ENCODE measurements at places on chromosomes 3 and 15.

DNA sequence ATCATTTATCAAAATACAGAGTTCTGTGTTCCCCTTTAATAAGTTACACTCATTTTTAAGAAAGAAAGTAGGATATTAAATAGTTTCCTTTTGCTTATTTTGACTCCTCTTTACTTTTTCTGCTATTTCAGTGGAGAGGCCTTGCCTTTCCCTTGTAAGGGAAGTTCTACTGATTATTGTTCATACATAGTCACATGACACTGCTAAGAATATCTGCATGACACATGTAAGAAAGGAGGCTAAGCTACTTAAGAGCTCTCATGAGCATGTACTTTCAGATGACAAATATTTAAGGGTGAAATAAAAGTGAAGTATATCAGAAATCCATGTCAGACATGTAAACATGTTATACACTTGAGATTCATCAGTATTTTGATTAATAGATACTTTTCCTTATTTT is 39.0 kb downstream of the MYRIP start:
- no peak for DNase-seq

GRCh38 chr15:84955089-84955848 is 26.4 kb upstream of the PDE8A start:
- DNase-seq: peak; percentile 19

DNA sequence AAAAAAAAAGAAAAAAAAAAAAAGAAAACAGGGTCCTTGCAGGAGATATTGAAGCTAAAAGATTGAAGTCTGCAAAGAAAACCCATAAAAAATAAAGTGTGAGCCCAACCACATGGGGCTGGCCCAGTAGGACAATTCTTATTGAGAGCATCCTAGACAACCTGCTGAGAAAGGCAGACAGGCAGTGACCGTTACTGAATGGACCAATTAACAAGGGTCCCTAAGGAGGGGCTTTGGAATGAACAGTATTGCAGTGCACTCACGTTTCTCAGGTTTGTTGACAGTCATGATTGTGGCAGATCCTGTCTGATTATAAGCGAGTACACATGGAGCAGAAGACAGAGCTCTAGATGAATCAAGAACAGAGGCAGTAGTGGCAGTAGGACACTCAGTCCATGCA is 168.6 kb downstream of the LSAMP start:
- DNase-seq: no peak

- no peak for DNase-seq
Observed at GRCh38 chr15:88470625-88471372, 3.3 kb downstream of the MRPS11 start.

DNA sequence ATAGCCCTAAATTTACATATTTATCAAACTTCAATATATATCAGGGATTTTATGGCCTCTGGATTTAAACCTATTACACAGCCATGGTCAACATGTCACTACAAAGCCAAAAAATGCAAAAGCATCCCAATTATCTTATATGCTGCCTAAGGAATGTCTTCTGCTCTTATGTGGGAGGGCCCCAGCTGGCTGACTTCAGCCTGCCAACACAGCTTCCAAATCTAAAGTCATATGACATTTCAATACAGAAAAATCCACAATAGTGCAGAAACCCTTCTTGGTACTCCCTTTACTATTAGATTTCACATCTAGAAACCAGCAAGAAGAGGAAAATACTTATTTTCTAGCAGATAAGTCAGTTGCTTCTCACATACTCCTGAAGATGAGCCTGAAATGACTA is 6.4 kb downstream of the PFN2 start:
- no peak for DNase-seq

DNA sequence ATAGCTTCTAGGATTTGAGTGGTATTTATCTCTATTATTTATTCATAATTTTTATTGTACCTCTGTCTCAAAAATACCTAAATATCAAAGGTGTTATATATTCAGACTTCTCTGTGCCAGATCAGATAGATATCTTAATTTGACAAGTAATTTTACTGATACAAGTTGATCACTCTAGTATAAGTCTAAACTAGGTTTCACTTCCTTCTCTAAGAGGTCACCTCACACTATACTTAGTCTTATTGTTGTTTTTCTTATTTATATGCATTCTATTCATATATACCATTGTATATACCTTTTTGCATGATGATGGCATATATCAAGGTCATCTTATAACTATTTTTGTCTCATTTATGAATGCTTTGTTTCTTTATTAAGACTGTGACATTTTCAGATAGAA is 26.4 kb upstream of the HGD start:
- DNase-seq: no peak

DNA sequence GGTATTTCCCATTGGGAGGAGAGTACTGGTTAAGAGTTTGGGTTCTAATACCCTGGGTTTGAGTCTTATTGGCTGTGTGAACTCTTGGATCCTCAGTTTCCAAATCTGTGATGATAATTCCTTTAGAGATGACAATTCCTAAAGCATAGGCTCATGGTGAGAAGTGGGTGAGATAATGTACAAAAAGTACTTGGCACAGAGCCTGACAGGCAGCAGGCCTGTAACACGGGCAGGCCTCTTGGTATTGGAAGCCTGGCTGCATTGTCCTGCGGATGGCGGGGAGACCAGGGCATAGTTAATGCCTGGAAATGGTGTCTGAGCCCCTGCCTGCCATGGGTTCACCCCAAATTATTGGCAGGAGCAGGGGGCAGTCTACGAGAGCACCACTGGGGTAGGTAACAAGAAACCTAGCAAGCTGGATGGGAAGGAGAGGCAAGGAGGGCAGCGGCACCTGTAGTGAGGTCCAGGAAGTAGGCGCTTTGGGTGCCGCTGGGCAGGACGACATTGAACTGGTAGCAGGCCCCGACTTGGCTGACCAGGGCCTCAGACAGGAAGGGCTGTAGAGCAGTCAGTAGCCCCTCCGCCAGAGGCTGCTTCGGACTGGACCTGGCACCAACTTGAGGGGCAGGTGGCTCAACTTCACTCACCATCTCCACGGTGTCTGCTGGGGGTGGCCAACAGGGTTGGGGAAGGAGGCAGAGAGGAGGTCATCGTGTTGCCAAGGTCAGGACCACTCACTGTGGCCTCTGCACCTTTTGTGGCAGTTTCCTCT is 7.7 kb downstream of the STOML1 start:
- DNase-seq: no peak

GRCh38 chr15:40266828-40267304 is 16.0 kb downstream of the ANKRD63 start:
- no peak for DNase-seq

DNA sequence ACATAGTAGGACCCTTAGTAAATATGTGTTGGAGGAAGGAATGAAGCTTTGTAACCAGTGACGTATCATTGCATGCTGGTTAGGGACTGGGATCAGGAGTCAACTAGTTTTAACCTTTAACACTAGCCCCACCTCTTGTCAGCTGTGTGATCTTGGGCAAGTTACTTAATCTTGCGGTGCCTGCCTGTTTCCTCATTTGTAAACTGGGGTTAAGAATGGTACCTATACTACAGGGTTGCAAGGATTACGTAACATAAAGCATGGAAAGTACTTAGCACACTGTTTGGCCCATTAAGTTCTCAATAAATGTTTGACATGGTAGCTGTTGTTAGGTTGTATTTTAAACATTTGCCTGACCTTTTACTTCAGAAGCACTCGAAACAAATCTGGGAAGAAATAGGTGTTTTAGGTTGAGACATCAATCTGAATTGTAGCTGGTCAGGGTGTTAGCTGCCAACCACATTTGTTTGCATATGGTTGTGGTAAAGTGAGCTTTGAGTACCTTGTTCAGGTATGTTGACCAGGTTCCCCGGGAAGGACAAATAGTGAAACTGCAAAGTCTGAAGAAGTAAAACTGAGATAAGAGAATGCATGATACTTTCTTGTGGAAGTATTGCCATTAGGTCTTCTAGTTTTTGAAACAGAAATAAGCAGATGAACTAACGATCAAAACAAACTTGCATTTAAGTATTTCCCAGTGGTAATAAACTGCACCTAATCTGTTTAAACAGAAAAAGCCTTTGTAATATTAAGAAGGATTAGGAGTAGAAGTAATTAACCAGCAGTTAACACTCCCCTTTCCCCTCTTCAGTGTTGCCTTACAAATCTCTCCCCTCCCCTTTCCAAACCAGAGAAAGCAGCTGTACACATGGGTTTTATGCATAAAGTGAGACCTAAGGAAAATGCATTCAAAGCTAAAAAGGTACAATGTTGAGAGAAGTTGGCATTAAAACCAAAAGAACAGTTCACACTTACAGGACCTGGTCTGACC is 25.8 kb upstream of the SCAANT1 start:
- DNase-seq: no peak

GRCh38 chr3:189720736-189721417 is 89.7 kb downstream of the TP63 start:
- DNase-seq: no peak

DNA sequence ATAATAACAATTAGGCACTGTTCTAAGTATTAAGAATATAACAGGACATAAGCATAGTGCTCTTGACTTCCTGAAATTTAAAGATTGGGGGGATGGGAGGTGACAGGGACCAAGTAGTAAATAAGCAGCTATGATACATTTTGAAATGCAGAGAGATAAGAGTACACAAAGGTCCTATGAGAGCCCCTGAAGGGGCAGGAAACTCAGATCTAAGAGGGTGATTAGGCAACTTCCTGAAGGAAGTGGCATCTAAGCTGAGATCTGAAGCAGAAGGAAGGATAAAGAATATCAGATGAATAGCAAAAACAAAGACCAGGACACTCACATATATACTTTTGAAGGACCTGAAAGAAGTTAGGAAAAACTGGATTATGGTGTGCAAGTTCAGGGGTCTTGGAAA is 415.2 kb upstream of the FRG2C start:
- no peak for DNase-seq

DNA sequence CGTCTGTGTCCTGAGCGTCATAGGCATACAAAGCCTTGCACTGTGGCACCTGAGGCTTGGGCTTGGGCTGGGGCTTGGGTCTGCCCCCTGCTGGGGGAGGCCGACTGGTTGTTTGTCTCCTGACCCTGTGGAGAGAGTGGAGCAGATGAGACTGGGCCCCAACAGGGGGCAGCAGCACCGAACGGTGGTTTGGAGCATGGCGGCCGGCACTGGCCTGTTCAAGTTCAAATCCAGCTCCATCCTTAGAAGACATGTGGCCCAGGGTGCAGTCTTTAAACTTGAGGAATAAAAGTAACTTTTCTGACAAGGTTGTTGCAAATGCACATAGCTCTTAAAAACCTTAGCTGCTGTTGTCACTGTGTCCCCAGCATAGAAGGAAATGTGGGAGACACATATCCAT is 33.3 kb downstream of the CCNB2 start:
- DNase-seq: peak; percentile 61

- DNase-seq: no peak
Observed at GRCh38 chr3:88198121-88198520, 48.4 kb downstream of the C3orf38 start.

- no peak for DNase-seq
Observed at GRCh38 chr15:63492541-63493077, 11.8 kb upstream of the USP3 start.

DNA sequence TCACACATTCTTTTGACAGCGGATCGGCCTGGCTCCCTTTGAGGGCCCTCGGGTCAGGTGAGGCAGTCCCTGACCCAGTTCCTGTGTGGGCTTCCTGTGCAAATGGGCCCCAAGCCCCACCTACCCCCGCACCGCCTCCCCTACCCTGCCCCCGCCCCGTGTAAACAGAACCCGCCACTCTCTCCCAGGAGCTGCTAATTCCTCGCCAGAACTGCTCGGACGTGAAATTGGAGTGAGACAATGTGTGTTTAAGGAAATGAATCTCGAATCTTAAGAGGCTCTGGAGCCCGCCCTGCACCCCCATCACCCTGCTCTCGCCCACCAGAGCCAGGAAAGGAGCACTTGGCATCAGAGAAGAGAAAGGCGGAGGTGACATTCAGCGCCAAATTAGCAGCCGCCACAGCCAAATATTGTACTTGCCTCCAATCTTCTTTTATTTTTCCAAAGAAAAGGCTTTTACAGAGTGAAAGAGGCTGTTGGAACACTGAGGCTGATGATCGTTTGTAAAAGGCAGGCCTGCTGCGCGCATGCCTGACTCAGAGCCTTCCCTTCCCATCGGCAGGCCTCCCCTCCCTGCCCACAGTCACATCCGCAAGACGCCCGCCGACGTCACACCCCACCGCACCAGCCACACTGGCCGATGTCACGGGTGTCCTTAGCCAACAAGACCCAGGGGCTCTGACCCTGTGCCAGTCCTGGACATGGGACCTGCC is 53.1 kb downstream of the CACNA2D2 start:
- DNase-seq: peak; percentile 76

GRCh38 chr3:156620260-156620659 is 54.1 kb upstream of the TIPARP start:
- DNase-seq: no peak

DNA sequence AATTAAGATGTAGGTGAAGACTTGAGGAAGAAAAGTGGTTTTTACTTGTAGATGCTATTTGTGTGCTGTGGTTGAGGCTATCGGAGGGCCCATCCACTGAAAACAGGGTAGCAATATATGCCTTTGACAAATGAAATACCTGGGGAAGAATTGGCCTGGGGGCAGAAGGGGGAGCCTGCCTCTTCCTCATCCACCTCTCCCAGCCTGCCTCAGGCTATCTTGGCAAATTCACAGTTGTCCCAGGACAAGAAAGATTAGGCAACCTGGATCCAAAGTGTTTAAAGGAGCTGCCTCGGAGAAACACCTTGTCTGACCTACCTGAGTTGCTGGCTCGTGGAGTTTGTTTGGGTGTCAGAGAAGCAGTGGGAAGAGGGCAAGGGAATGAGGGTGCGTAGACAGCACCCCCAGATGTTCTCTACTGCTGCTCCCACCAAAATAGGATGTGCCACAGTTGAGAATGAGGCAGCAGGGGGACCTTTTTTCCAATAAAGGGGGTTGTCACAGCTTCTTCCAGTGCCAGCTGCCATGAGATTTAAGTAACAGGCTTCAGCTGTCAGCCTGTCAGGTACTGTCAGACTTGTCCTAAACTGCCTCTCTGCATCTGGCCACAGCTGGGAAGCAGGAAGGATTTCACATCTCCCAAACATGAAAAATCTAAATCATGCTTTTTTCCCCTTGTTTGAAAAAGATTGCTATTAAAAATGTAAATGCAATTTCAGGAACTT is 9.2 kb downstream of the PLEKHO2 start:
- DNase-seq: no peak

DNA sequence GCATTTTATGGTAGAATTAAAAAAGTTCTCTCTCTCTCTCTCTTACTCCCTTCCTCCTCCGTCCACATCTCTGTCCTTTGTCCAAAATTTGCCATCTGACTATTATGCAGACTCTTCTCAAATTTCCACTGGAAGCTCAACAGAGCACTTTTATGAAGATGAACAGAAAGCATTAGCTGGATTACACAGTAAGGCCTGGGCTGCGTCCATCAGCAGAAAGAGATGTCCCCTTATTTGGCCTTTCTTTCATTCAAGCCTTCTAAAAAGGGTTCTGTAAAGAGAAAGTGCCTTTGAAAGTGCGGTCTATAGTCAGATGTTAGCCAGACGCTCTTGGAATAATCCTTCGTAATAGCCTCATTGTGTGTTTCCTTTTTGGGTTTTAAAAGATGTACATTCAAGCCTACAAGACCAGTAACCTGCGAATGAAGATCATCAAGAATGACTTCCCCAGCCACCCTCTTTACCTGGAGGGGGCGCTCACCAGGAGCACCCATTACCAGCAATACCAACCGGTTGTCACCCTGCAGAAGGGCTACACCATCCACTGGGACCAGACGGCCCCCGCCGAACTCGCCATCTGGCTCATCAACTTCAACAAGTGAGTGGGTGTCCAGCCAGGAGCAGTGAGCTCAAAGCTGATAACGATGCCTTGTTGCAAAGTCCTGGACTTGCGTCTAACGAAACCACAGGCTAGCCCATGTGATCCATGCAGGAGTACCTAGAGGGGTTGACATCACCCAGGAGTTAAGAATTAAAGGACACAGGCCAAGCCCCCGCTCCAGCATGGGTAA is 53.1 kb downstream of the MESD start:
- DNase-seq: no peak

GRCh38 chr3:155065537-155065936 is 14.6 kb upstream of the MME start:
- DNase-seq: no peak

All from stimulated activated CD4-positive, alpha-beta T cell treated with anti-CD3 and anti-CD28 coated beads, Interleukin-1b, Interleukin-23, amount 100 ng/mL, for 48 hours (primary cell).